NCI-H187 (cell line): ENCODE measurements at places on chromosomes 11 and 22.

DNA sequence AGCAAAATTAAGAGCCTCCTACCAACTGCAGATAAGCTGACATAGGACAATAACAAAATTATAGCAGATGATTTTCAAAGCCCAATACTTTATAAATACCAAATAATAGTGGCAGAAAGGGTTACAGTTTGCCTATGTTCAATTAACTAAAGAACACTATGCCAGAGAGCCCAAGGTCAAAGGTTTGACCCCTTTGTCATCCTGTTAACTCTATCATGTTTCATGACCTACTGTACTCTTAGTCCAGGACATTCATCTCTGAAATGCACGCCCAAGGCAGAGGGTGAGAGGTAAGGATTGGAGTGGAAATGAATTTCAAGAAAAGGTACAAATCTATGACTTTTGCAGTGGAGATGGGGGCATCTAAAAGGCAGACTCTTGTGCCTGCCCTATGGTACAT lies 70.6 kb downstream of the DDIAS start:
- DNase-seq, result no peak

DNA sequence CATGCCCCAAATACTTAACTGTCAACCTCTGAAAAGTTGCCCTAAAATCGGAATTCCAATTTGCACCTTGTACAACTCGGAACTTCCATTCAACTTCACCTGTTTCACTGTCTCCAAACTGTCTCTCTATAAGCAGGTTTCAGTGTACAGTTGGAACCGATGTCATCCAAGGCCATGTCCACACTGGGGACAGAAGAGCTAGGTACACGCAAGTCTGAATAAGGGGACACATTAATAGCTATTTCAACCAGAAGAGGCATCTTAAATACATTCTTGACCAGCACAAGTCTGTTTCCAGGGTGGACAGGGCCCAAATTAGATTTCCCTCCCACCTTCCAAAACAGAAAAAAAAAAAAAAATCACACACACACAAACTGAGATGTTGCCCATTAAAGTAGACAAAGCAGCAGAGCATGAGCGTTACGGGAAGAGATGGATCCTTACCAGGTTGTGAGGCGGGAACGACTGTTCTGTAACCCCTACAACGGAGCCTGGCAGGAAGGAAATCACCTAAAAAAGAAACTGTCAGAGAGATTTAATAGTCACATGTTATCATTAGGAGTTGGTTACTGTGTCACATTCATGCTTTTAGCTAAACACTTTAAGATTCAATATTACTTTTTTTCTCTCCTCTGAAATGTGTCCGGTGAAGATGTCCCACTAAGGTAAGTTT lies 1.7 kb downstream of the CREBZF start:
- no peak for DNase-seq

DNA sequence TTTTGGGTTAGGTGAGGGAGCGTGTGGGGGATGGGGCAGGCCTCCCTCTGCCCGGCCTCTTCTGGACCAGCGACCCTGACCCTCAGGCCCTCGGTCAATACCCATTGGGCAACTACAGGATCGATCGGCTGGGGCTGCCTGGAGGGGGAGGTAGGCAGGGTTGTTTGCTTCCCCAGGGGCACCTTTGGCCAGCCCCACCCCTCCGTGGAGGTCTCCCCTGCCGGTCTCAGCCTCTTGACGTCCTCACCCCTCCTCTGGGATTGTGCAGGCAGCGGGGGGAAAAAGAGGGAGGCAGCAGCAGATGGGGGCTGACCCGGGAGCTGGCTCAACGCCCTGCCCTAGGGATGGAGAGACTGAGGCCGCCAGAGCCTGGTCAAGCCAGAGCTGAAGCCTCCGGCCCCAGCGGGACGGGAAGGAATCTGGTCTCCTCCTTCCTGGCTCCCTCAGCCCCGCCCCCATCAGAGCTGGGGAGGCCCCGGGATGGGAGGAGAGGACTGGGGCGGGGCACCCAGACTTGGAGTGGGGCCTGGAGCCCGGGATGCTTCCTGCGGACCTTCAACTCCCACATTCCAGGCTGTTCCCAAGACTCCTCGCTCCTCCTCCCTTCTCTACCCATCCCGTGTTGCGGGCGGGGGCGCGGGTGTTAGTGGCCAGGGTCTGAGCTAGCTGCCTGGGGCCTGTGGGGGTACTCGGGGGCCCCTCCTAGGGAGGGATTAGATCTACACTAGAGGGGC lies 14.4 kb upstream of the CDC42EP1 start:
- no peak for DNase-seq

DNA sequence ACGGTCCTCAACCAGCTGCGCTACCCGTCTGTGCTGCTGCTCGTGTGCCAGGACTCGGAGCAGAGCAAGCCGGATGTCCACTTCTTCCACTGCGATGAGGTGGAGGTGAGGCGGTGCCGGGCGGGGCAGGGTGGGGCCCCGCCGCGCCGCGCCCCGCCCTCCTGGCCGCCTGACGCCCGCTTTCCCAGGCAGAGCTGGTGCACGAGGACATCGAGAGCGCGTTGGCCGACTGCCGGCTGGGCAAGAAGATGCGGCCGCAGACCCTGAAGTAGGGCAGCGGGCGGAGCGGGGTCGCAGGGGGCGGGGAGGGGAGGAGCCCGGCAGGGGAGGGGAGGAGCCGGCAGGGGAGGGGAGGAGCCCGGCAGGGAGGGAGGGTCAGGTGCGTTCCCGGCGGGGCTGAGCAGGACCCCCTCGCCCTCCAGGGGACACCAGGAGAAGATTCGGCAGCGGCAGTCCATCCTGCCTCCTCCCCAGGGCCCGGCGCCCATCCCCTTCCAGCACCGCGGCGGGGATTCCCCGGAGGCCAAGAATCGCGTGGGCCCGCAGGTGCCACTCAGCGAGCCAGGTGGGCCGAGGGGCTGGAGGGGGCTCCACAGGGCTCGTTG lies 14.7 kb downstream of the EPS8L2 start:
- DNase-seq, result no peak

- no peak for DNase-seq
These were observed 37.8 kb downstream of the PPFIBP2 start for GRCh38 chr11:7551571-7551970.

DNA sequence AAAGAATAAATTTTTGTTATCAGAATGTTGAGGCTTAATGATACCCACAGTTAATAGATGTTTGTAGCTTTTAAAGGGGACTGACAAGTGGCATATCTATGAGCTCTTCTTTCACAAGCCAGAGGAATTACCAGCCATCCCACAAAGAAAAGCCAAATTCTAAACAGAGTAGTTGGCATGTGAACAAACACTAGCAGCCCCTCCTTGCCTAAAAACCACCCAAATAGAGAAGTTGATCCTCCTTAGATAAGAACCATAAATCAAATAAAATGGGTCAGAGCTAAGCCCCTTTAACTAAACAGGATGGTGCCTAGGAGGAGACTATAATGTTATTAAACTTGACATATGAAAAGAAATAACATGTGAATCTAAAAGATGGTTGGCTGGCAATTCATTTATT lies 11.4 kb downstream of the LPXN start:
- DNase-seq, result no peak

DNA sequence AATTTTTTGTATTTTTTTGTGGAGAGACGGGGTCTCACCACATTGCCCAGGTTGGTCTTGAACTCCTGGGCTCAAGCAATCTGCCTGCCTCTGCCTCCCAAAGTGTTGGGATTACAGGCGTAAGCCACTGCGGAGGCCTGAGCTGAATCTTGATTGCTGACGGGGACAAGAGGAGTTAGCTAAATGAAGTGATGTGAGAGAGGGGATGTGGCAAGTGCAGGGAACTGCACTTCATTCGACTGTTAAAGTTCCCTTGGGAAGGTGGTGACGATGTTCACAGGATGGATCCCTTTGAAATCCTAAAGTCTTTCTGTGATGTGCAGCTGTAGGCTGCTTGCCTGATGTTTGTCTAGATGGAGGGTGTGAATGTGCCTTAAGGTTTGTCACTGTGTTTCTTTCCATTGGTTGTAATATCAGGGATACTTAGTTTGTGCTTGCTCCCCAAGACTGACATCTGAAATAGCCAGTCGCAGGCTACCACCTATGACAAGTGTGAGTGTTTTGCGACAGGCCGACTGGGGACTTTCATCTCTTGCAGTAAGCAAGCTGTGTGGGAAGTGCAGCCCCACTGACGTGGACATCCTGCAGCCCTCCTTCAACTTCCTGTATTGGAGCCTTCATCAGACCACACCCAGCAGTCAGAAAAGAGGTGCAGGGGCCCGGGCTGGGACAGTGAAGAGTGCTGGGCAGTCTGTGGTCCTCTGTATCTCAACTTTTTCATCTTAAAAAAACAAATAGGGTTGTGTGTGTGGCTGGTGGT lies 19.6 kb upstream of the CCDC134 start:
- no peak for DNase-seq

DNA sequence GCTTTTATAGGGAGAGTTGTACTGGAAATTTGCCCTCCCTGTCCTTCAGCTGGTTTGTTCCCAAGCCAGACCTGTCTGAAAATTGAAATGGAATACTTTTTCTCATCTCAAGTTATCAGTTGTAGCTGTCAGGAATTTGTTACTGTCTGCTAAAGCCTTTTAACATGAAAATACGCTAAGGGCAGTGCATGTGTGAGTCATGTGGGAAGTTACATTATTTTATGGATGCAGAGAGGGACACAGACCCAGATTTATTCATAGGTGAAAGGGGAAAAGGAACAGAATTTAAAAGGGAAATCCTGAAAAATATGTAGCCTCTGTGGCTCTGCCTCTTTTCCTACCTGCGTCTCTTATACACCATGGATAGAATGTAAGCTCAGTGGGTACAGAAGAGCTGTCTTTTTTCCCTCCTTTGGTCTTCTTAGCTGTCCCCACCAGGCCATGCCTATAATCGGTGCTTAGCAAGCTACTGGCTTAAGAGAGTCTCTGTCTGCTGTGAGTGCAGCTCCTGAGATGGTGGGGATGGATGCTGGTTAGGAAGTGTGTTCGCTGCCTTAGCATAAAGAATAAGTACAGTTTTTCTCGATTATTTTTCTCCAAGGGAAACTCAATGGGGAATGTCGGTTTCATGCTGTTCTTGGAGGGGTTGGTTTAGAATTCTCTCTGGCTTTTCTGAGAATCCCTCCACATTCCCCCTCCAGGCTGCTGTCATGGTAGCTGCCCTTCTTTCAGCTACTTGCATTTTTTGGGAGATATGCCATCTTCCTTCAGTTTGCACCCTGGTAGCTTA lies 166.8 kb downstream of the TEAD1 start:
- no peak for DNase-seq

GRCh38 chr11:66327171-66328030 lies 8.8 kb downstream of the RIN1 start:
- DNase-seq, result no peak

- no peak for DNase-seq
These were observed 154.5 kb upstream of the C11orf87 start for GRCh38 chr11:109267293-109268095.

- no peak for DNase-seq
These were observed 6.0 kb downstream of the IZUMO1R start for GRCh38 chr11:94310191-94310875.

- no peak for DNase-seq
These were observed 115.1 kb upstream of the CRYBB3 start for GRCh38 chr22:25084405-25085107.

DNA sequence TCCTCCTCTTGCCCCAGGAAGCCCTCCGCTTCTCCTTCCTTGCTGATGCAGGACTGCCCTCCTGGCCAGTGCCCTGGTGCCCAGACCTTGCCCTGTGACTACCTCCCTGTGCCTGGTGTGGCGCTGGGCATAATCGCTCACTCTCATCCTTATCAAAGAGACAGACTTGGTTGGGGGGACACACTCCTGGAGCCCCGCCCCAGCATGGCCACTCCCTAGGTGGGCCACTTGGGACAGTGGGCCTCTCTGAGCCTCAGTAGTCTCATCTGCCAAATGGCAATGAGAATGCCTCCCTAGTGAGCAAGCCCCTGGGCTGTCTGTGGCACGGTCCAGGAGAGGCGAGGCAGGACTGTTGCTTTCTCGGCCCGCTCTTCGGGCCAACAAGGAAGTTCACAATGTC lies 72.7 kb upstream of the TSPAN18 start:
- no peak for DNase-seq

- no peak for DNase-seq
These were observed 3.5 kb downstream of the ARRB1 start for GRCh38 chr11:75347781-75348566.

- DNase-seq, result no peak
These were observed 73.0 kb downstream of the UBASH3B start for GRCh38 chr11:122728561-122728960.

DNA sequence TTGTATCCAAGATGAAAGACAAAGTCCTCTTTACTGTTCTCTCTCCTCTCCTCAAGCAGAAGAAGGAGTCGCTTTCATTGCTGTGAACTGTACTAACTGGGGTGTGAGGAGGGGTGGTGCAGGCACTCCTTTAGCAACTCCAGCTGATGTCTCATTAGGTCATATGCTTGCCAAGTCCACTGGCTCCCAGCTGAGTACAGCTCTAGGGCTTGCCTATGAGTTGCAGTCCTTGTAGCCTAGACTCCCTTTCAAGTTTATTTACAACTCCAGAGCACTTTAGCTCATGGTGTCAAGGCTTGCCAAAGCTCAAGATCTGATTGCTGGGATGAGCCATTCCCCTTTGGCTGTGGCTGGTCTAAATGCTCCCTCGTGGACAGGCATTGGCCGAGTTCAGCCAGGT lies 55.1 kb upstream of the PDGFD start:
- no peak for DNase-seq

DNA sequence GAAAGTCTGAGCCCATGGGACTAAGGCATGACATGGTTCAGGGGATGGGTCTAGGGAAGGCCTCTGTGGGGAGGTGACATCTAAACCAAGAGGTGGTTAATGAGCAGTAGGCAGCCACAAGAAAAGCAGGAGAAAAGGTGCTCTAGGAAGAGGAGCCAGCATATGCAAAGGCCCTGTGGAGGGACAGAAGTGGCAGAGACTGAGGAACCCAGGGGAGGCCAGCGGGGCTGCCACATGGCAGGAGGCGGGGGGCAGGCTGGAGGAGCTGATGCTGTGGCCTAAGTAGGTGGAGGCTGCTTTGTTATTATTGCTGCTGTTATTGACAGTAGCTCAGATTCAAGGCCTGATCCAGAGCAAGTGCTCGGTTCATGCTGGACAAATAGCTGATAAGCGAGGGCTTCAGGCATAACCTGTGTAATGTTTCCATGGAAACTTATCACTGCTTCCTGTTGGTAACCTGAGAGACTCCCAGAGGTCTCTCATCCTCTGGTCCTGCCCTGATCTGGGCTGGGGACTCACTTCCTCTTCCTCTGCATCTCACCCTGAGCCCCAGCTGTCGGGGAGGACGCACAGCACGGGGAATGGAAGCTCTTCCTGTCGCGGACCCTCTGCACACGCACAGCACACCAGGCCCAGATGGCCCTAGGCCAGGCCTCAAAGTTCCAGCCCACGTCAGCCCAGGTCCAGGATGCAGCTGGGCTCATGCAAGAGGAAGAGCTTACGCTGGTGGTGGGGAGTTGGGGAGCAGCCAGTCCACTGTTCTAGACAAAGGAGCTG lies 75.2 kb upstream of the TP53I11 start:
- DNase-seq, result no peak

- no peak for DNase-seq
These were observed 26.4 kb upstream of the MYOD1 start for GRCh38 chr11:17692931-17693330.

GRCh38 chr22:17767233-17768065 lies 6.8 kb downstream of the BID start:
- no peak for DNase-seq

- no peak for DNase-seq
These were observed 50.1 kb downstream of the DDX6 start for GRCh38 chr11:118740892-118741291.

GRCh38 chr11:83157594-83158356 lies 844 bp downstream of the PCF11 start:
- DNase-seq, result peak; percentile 13

- DNase-seq, result no peak
These were observed 36.9 kb upstream of the MAPK1 start for GRCh38 chr22:21904250-21904789.

GRCh38 chr11:91866642-91867041 lies 358.0 kb upstream of the FAT3 start:
- no peak for DNase-seq
